ENCODE measurements at places on chromosomes 7 and 10.

DNA sequence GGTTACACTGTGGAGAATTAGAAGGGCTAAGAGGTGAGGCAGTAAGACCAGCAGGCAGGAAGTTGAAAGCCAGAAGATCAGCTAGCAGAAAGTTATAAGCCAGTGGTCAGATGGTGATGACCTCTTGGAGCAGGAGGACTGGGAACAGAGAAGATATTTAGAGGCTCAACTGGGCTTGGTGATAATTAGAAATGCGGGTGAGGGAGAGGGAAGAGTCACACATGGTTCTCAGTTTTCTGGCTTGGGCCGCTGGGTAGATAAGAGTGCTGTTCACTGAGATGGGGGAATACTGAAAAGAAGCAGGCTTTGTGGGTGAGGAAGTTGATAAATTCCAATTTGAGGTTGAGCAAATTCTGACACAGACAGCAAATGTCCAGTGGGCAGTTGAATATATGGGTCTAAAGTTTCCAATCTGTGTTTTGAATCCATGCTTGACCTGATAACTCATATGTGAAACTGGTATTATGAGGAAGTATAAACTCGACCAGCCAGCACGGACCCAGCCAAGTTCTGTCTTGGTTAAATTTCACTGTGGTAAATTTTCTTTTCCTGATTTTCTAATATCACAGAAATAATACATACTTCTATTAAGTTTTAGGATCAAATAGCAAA is 22.7 kb downstream of the LSMEM1 start:
- no peak for DNase-seq

DNA sequence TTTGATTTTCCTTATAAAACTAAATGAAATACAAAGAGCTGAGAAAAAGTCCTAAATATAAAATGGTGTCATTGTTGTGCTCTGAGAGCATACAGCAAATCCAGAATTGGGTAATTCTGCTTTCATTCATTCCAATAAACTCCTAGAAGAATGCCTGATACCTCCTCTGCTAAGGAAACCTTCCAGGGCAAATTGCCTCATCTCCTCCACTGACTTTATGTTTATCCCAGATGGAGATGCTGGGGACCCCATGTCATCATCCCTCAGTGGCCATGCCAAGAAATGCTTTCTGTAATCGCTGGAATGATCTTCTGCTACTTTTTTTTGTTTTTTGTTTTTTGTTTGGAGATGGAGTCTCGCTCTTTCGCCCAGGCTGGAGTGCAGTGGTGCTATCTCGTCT is 119.3 kb upstream of the PRKCQ start:
- no peak for DNase-seq

- no peak for DNase-seq
These were observed 25.3 kb upstream of the FZD8 start for GRCh38 chr10:35667270-35667889.

DNA sequence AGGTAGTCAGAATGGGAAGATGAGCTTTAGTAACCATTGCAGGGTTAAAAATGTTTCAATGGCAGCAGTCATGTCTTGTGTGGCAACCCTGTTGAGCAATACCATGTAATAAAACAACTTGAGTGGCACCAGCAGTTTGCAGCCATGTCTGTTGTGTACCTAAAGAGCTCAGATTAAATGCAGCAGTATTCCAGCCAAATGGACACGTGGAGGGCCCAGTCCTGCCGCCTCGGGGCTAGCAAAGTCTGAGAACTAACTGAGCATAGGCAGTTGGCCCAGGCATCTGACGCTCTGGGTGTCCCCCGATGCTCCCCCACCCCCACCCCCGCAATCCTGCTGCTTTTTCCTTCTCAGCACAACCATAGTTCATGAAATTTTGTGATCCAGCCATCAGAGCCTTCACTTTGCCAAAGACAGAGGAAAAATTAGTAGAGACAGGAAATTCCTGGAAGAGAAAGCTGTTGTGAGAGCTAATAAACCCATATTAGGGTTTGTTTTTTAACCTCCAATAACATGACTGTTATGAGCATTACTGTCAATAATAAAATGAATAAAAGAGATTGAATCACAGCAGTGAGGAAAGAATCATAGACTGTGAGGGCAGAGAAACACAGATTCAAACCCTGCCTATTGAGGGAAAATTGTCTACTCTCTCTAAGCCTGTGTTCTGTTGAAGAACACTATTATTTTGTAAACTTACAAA is 220.6 kb upstream of the RHOBTB1 start:
- DNase-seq: no peak

- DNase-seq: no peak
These were observed 8.2 kb upstream of the C1GALT1 start for GRCh38 chr7:7173956-7174632.

Measured in activated CD4-positive, alpha-beta T cell treated with anti-CD3 and anti-CD28 coated beads, Interleukin-2, Interleukin-6, amounts not matched to agents 100 ng/mL and 50 ng/mL, durations not matched to agents 16 hours and 8 hours (primary cell).